ENCODE measurements at places on chromosomes 2 and 18.

- DNase-seq, result no peak
These were observed 9.7 kb upstream of the IL1RN start for GRCh38 chr2:113117541-113118262.

GRCh38 chr18:74292541-74292858, 737 bp upstream of the CYB5A start:
- DNase-seq, result no peak

GRCh38 chr2:241273210-241274020, 42.1 kb downstream of the HDLBP start:
- DNase-seq, result no peak

- no peak for DNase-seq
These were observed 520.7 kb downstream of the EIPR1 start for GRCh38 chr2:2856723-2857415.

- no peak for DNase-seq
These were observed 63.1 kb downstream of the EHBP1 start for GRCh38 chr2:62768615-62769014.

- no peak for DNase-seq
These were observed 30.7 kb downstream of the METTL4 start for GRCh38 chr18:2540575-2540974.

GRCh38 chr2:186590350-186590758, 498 bp downstream of the ITGAV start:
- no peak for DNase-seq

DNA sequence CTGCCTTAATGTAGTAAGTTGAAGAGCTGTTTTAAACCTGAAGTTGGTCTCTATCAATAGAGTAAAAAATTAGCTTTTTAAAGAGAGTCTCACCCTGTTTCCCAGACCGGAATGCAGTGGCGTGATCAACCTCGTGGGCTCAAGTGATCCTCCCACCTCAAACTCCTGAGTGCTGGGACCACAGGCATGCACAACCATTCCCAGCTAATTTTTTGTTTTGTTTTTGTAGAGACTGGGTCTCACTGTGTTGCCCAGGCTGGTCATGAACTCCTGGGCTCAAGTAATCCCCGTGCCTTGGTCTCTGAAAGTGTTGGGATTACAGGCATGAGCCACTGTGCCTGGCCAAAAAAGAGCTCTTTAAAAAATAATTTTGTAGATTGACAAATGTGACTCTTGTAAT, 40.3 kb downstream of the CRIM1 start:
- no peak for DNase-seq

DNA sequence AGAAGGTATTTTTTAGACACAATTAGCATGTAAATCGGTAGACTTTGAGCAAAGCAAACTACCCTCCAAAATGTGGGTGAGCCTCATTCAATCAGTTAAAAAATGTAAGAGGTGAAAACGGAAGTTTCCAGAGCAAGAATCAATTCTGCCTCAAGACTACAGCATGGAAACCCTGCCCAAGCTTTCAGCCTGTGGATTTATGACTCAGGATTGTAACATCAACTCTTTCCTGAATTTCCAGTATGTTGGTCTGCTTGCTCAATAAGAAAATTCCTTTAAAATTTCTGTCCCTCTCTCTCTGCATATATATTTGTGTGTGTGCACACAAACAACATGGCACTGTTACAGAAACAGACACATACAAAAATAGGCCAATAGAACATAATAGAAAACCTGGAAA, 228.6 kb upstream of the DOK6 start:
- DNase-seq, result no peak

DNA sequence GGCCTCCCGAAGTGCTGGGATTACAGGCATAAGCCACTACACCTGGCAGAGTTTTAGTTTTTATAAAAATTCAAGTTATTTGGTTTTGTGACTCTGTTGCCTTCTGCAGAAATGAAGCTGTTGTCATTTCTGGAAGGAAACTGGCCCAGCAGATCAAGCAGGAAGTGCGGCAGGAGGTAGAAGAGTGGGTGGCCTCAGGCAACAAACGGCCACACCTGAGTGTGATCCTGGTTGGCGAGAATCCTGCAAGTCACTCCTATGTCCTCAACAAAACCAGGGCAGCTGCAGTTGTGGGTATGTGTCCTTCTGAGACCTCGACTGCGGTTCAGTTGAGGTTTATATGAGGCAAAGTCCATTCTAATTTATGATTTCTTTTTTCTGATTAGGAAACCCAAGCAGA, 7.2 kb downstream of the MTHFD2 start:
- DNase-seq, result no peak

GRCh38 chr2:227320305-227321094, 4.6 kb upstream of the MFF start:
- DNase-seq, result no peak

GRCh38 chr2:6103372-6103771, 411.2 kb downstream of the SOX11 start:
- no peak for DNase-seq

GRCh38 chr2:102983786-102984185, 222.0 kb downstream of the TMEM182 start:
- no peak for DNase-seq

GRCh38 chr2:184654945-184655344, 56.6 kb downstream of the ZNF804A start:
- no peak for DNase-seq

GRCh38 chr2:60320724-60321123, 232.7 kb downstream of the BCL11A start:
- DNase-seq, result no peak

DNA sequence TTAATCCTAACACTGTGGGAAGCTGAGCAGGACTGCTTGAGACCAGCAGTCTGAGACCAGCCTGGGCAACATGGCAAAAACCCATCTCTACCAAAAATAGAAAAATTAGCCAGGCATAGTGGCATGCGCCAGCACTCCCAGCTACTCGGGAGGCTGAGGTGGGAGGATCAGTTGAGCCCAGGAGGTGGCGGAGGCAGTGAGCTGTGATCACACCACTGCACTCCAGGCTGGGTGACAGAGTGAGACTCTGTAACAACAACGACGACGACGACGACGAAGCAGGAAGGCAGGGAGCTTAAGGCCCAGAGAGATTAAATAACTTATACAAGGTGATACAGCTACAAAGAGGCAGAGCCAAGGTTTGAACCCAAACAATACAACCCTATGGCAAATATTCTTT, 37.3 kb downstream of the CFAP36 start:
- DNase-seq, result no peak

DNA sequence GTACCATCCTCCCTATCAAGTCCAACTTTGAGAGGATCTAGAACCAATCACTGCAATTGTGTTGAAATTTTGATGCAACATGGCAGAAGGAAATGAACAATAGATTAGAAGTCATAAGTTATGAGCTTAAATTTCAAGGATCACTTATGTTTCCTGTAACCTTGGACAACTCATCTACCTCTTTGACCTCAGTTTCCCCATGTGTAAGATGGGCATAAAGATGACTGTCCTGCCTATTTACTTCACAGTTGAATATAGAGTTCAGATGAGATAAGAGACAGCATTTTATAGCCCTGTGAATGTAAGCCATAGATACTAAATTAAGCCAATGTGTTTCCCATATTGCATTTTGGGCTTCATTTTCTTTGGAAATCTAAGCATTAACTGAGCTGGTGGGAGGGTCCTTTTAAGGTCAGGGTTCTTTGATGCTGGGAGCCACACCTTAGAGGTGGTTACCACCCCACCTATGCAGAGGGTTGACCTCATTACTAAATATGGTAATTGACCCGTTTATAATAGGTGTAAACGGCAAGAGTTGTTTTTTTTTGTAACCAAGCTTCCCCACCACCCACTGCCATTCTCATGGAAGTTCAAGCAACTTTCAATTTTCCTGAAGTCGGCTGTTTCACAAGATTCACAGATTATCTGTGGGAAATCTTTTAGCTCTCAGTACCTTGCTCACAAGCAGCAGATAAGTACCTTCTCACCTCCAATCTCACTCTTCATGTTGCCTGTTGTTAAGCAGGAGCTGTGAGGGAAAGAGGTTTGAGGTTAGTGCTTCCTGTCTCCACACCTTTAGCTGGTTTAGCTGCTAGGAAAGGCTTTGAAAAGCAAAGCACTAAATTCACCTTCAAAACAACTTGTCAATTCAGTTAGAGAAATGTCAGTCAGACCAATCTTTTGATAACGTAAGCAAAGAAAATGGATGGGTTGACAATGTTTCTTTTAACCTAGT, 13.3 kb downstream of the CD28 start:
- DNase-seq, result no peak

DNA sequence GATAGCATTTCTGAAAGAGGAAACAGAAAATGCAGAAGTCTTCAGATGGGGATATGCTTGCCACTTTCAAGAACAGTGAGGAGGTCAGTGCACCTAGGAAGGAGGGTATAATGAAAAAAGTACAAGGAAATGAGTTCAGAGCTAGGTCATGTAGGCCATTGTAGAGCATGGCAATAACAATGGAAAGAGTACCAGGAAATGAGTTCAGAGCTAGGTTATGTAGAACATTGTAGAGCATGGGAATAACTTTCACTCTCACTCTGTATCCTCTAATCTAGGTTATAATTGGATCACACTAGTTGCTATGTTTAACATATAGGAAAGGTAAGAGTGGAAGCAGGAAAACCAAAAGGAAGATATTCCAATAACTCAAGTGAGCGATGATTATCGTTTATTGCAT, 12.3 kb downstream of the SCG2 start:
- DNase-seq, result no peak

GRCh38 chr2:68828887-68829708, 42.1 kb downstream of the BMP10 start:
- peak; percentile 52 for DNase-seq

DNA sequence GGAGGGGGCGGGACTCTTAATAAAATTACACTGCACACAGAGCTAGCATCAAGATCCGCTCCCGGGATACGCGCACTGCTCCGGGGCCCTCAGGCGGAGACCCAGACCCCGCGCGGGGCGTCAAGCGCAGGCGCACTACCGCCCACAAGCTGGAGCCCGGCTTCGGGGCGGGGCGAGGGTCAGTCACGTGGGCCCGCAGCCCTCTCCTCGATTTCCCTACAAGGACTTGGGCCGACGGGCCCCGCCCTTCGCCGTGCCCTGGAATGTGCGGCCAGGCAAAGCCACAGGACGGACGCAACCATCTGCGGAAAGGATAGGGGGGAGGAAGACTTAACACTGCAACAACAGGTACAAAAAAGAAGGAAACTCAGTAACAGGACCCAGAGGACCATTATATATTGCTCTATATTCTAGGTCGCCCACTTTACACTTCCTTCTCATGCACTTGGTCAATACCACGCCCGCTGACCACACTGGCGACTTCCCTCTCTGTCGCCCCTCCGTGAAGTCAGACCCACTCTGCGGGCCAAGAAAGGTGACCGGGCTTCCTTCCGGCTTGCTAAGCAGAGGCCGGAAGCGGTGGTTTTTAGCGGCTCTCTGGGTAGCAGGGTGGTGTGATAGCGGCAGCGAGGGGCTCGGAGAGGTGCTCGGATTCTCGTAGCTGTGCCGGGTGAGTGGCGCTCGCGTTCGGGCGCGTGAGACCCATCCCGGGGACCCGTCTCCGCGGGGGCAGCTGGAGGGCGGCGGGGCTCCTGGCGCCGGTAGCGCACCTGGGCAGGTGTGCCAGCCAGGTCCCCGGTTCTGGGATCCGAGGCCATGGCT, at the start of gene MYL12A:
Gene MYL12A, plus strand, starts transcription at position 562 of the 822 bp plus-strand sequence. CDS start 5,447 bp downstream, outside the sequence.
- DNase-seq, result peak; percentile 62

DNA sequence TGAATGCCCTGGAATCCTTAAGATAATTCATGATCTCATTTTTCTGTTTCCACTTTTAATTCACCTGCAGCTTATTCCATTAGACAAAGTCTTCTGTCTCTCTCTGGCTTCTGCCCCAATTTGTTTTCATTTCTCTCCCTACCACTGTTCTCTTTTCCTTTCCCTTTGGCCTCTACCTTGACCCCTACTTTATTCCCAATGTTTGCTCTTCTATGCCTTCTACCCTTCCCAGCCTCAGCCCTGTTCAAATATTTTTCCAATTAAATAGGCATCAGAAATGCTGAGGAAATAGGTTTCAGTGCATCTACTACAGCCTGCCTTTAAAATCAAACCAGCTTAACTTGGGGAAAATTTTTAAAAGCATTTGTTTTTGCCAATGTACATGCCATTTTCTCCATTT, 443.7 kb upstream of the CWC22 start:
- DNase-seq, result no peak

GRCh38 chr2:235201756-235202155, 249.9 kb downstream of the SH3BP4 start:
- DNase-seq, result no peak

GRCh38 chr2:215921895-215922294, 91.5 kb downstream of the MREG start:
- DNase-seq, result no peak

DNA sequence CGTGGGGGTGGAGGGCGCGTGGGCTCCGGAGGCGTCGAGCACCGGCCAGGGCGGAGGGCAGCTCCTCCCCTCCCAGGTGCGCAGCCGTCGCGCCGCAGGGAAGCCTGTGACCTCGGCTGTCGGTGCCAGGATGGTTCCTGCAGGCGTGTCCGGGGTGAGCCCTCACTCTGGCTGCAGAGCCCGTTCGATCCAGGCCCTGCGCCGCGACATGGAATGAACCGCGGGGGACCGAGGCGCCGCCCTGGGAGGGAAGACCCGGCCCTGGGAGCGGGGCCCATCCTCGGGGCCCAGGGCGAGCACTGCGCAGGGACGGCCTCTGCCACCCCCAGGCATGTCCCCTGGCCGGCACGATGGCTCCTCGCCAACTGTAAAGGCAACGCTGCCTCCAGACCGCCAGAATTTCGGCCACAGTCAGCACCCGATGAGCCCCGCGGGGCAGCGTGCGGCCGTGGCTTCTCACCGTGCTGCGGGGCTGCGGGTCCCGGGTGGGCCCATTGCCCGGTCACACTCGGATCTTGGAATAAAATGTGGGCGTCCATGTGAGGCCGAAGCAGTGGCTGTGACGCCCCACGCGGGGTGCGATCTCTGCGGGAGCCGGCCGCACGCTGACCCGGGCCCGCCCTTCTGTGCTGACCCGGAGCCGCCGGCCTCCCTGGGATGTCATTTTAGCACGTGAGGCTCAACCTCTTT, 26.6 kb downstream of the SALL3 start:
- DNase-seq, result no peak

DNA sequence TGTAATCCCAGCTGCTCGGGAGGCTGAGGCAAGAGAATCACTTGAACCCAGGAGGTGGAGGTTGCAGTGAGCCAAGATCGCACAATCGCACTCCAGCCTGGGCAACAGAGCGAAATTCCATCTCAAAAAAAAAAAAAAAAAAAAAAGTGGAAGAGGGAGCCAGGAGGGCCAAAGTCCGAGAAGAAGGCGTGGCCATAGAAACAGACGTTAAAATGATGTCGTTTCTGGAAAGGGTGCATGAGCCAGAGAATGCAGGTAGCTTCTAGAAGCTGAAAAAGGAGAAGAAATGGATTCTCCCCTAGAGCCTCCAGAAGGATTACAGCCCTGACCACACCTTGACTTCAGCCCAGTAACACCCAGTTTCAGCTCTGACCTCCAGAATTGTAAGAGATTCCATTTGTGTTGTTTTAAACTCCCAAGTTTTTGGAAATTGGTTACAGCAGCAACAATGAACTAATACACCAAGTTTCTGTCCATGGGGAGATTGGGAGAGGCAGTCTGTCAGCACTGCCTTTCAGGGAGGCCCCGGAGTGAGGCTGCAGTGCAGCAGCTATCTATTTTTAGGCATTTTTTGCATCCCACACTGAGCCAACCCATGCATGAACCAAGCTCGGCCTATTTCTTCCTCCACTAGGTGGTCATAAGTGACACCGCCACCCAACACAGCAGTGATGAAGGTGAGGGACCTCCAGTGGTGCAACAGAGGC, 14.2 kb upstream of the TRAF3IP1 start:
- DNase-seq, result no peak
